ENCODE measurements at places on chromosomes 13 and 19.

- no peak for DNase-seq
These were observed 24.8 kb downstream of the UPF1 start for GRCh38 chr19:18856385-18857126.

- DNase-seq: no peak
These were observed 41.6 kb upstream of the AMER2 start for GRCh38 chr13:25213715-25214114.

GRCh38 chr13:65830411-65831205 lies 1399.5 kb downstream of the PCDH9 start:
- DNase-seq: no peak

DNA sequence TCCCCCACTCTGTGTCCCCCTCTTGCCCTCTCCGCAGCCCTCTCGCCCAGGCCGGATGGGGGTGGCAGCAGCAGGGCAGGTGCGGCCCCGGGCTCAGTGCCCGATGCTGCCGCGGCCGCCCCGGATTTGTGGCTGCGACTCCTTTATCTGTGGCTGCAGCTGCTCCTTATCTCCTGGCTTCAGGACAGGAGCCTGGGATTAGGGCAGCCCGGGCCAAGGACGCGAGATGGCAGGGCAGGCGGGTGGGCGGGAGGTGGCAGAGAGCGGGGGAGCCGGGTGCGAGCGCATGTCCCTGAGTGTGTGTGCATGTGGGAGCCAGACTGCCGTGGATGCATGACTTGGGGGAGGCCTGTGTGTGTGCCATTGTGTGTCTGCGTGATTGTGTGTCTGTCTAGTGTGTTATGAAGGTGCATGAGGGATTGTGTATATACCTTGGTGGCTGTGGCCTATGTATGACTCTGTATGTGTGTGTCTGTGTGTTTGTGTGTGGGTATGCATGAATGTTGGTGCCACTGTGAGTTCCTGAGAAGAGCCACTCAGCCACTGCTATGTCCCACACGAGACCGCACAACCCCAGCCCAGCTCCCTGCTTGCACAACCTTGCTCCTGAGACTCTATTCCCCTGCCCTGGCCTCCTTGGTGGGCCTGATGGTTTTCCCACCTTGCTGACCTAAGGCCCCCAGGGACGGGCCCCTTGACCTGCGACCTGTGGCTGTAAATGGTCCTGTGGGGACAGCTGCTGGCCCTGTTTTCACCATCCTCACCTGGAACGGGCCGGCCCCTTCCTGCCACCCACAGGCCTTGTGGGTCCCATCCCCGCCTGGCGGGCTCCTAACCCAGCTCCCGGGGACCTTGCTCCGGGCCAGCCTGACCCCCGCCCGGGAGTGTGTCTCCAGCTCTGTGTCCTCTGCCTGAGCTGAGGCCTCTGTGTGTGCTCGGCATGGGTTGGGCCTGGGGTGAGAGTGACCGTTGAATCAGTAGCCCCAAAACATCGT lies 5.3 kb upstream of the NRTN start:
- no peak for DNase-seq

DNA sequence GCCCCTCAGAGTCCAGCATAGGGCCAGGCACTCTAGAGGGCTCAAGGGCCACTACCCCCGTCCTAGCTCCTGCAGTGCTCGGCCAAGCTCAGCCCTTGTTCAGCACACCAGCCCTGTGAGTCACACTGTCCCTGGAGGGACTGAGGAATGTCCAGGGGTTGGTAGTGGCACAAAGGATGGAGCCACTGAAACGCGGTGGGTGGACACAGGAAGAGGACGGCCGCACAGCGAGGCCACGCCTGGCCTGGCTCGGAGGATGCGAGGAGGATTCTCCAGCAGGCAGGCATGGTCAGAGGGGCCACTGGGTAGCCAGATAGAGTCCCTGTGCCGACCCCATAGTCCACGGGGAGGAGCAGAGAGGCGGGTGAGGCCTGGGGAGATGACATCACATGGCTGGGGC lies 45.7 kb downstream of the C1QTNF9 start:
- DNase-seq: no peak

GRCh38 chr13:75836441-75836840 lies 200.3 kb downstream of the LMO7 start:
- no peak for DNase-seq

- DNase-seq: no peak
These were observed 25.5 kb upstream of the TSC22D1 start for GRCh38 chr13:44601586-44601985.

- no peak for DNase-seq
These were observed 850 bp downstream of the DYRK1B start for GRCh38 chr19:39833160-39833463.

- peak; percentile 54 for DNase-seq
These were observed 1713.2 kb upstream of the SLC10A2 start for GRCh38 chr13:104779311-104779993.

- no peak for DNase-seq
These were observed 1.9 kb downstream of the VSTM2B start for GRCh38 chr19:29527500-29528328.

GRCh38 chr13:59494560-59494970 lies 669.2 kb downstream of the DIAPH3 start:
- DNase-seq: peak; percentile 56

DNA sequence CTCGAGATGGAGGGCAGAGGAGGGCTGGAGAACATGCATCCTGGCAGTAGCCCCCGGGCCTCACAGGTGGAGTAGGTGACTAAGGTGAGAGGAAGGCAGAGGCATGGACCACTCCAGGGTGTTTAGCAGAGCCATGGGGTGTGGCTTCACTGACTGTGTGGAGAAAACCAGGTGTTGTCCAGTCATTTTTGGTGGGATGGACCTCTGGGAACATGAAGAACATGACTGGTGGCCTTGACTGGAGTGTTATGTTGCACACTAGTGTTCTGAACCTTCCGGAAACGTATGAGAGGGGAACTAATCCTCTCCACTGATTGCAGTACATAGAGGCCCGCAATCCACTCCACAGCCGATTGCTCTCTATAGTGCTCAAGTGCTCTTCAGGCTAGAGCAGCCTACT lies 16.9 kb downstream of the MED26 start:
- no peak for DNase-seq

DNA sequence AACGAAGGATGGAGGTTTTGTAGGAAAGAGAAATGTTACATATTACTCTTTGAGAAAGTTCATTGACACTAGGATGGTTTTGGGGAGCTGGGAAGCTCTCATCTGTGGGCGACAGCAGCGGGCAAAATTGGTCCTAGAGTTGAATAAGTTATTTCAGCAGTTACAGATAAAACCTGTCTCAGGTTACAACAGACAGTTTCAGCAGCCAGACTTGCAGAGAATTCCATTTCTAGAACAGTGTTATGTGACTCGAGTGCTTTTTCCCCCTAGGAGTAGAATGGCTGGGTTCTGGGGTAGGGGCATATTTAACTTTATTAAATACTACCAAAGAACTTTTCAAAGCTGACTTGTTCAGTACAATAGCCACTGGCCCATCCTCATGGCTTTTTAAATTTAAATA lies 46.7 kb upstream of the UBL3 start:
- DNase-seq: no peak

DNA sequence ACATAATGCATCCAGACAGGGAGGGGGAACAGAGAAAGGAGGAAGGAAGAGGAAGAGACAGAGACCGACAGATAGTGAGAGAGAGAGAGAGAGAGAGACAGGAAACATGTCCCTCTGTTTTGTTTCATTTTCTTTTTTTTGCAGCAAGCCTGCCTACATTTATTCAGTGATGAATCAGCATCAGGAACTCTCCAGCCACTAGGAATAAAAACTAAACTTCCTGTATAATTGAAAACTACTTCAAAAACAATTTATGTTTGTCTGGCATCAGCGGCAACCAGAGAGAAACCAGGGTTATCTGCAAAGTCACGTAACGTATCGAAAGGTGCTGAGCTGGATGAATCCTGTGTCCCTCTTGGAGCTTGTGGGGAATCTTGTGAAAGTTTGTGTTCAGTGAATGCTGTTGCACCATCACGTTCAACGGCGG lies 148.6 kb upstream of the SOX21 start:
- no peak for DNase-seq

DNA sequence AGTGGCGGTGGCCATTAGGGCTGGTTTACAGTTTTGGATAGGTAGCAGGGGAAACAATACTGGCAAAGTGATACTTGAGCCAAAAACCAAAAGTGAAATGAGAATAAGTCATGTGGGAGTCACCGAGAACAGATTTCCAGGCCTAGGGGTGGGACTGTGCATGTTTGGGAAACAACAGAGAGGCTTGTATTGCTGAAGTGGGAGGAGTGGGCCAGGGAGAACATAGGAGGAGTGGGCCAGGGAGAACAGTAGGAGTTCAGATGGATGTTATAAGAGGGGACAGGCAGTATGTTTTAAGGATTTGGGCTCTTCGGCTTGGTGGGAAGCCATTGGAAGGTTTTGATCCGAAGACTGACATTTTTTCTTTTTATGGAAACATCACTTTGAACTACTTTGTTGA lies 35.5 kb downstream of the AKAP11 start:
- DNase-seq: no peak

GRCh38 chr13:79225487-79226232 lies 180.4 kb downstream of the RBM26 start:
- DNase-seq: no peak

DNA sequence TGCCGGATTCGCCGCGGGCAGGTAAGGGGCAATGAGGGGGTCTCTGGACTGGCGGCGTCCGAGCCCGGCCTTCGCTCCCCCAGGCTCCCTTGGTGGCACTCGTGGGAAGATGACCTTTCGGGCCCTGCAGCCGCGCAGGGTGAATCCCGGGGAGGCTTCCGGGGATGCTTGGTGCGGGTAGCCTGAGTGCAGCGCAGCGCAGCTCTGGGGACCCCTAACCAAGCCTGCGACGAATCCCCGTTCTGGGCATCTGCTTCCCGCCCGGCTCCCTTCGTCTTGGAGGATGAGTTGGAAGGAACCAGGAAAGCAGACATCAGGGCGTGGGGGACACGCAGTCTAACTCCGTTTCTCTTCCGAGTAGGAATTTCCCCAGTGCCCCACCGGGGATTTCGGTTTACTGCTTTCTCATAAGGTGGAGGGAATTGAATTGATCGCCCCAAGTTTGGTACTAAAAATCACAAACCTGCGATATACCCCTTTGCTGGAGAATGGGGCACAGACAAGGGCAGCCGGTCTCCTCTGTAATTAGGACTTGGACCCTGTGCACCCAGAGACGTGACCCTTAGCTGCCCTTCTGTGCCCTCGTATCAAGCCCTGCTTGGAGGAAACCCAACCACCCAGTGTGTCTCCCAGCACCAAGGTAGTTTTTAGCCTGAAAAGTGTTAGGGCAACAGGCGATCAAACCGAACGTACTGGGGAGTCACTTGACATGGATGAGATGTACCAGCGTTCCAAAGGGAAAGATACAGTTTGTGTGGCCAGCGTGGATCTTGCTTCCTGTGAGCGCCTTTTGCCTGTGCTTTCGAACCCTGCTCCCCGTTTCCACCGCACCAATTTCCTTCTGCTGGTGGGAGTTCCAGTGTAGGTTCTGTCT lies 1.0 kb downstream of the GPC5 start:
- DNase-seq: no peak

DNA sequence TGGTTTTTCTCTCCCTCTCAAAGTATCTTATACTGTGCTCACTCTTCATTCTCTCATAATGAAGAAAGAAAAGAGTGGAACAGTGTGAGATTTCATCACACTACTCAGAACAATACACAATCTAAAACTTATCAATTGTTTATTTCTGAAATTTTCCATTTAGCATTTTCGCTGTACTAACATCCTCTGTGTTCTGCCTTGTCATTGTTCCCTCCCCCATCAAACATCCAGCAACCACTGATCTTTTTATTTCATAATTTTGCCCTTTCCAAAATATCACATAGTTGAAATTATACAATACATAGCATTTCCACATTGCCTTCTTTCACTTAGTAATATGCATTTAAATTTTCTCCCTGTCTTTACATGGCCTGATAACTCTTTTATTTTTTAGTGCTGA lies 658.7 kb downstream of the SLITRK1 start:
- DNase-seq: no peak

- no peak for DNase-seq
These were observed 1.2 kb downstream of the UTP14C start for GRCh38 chr13:52025475-52026245.

- DNase-seq: no peak
These were observed 144.6 kb upstream of the SPACA7 start for GRCh38 chr13:112231451-112232083.

- DNase-seq: no peak
These were observed 42.3 kb downstream of the TPTE2 start for GRCh38 chr13:19519049-19519448.

- DNase-seq: no peak
These were observed 100.5 kb downstream of the EPSTI1 start for GRCh38 chr13:42891591-42891990.

- DNase-seq: no peak
These were observed 28.2 kb upstream of the PSG7 start for GRCh38 chr19:42965176-42965575.

GRCh38 chr19:51994048-51994644 lies 7.5 kb upstream of the ZNF350 start:
- DNase-seq: no peak

DNA sequence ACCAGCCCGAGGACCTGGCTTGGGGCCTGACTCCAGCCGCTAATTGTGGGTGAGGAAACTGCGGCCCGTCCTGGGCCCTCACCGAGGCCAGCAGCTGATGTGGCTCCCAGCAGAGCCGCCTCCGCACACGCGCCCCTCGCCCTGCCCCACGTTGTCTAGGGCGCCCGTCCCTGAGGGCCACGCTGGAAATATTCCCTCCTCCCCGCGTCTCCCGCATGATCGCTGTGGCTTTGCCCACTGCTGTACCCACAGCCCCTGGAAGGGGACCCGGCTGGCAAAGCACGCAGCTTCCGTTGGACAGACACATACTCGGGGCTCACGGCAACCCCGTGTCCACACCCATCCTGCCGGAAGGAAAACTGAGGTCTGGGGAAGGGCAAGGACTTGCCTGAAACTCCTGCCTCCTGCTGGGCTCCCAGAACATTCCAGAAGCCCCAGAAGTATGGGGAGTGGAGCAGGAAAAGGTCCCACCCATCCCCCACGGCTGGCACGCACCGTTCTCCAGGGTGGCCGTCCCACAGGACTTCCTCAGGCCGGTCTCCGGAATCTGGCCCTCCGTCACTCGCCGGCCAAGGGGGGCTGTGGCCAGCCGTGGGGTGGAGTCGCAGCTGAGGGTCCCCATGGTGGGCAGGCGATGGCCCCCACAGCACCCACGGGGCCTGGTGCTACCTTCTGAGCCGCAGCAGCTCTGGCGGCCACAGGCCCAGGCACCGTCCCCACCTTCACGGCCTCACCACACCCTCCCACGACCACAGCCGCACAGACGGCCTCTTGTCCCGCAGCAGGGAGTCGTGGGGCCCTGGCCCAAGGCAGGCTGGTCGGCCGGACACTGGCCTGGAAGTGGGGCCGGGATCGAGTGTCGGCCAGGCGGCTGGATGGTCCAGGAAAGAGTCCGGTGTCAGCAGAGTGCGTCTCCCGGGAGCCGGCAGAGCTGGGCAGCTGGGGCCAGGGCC lies 13.6 kb upstream of the SHC2 start:
- no peak for DNase-seq

GRCh38 chr19:2524840-2525723 lies 49.2 kb downstream of the GADD45B start:
- no peak for DNase-seq

GRCh38 chr19:676339-677105 lies at the start of gene FSTL3:
Gene FSTL3 (plus strand): TSS chr19:676392. CDS start chr19:676424, 32 bp downstream.
- DNase-seq: no peak

GRCh38 chr19:46748325-46749109 lies 2.3 kb upstream of the STRN4 start:
- DNase-seq: peak; percentile 58

All from NCI-H446 (cell line).